Activated CD8-positive, alpha-beta memory T cell treated with anti-CD3 and anti-CD28 coated beads, Interleukin-2, amount 10 ng/mL, durations not matched to agents 7 days and 5 days (primary cell): ENCODE measurements at places on chromosomes 1 and 21. TPM values are rescaled to one million over a fixed set of nuclear protein-coding genes. Genes with fewer than 3 reads are reported as not detected.

DNA sequence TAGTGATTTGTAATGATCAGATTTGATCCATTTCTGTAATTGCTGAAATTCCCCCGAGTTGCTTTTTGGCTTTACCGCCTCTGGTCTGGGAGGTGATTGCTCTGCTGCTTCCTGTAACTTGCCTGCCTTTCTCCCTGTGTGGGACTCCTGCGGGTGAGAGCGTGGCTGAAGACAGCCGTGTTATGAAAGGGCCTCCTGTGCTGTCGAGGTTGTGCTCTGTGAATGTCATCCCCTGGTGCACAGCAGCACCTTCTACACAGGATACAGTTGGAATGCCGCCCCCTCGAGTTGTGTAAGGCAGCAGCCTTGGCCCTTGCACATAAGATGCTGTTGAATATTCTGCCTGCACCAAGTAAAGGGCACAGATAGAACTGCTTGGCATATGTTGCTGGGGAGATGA, 5.9 kb downstream of the SOD1 start:
- H3K4me1 ChIP-seq: peaks cover 86% of the 10 kb centered on the region
- H3K27ac ChIP-seq: peak overlapping the region; percentile 60
- peak overlapping the region; percentile 21 for H3K4me3 ChIP-seq

DNA sequence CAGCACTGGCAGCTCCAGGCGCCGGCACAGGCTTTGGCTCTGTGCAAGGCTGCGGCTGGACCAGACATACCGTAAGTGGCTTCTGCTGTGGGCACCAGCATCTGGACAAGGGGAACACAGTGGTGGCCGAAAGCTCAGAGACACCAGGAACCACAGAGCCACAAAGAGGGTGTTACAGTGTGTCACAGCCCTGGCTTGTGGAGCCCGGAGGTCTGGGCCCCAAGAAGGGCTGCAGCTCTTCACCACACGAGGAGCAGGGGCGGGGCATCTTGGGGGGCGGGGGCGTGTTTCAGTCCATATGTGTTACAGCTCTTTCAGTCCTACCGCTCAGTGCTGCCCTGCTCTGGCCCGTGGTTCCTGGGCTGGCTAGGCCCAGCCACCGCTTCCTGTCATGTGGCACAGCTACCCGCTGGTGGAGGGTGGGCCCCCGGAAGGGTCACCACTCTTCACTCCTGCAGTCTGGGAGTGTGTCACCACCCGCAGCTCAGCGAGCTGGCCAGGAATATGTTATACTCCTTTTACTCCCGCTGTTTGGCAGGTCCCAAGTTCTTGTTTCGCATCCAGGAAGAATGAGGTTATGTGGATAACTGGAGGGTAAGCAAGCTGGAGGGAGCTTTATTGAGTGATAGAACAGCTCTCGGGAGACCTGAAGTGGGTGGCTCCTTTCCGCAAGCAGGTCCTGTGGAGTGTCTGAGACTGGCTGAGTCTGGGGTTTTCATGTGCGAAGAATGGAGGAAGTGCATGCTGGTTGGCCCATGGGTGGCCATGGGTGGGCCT, 3.3 kb upstream of the LSM10 start:
- peak; percentile 84 for DNase-seq
- peaks cover 42% of the 10 kb centered on the region for H3K4me1 ChIP-seq
- peaks cover 6% of the 10 kb centered on the region for H3K36me3 ChIP-seq
- no peaks in the 10 kb centered on the region for H3K27me3 ChIP-seq

The CBS gene
- total RNA-seq: 23.3 TPM

GRCh38 chr1:235397733-235398132, 30.5 kb downstream of the TBCE start:
- peaks cover 4% of the 10 kb centered on the region for H3K36me3 ChIP-seq
- peaks cover 2% of the 10 kb centered on the region for H3K4me1 ChIP-seq
- DNase-seq: no peak
- H3K27ac ChIP-seq: no peak overlapping the region
